ENCODE measurements at places on chromosomes 5 and 9. TPM values are rescaled to one million over a fixed set of nuclear protein-coding genes. Genes with fewer than 3 reads are reported as not detected.
A peak's percentile ranks its signal among the peaks of the same experiment; 100 is the strongest.

UCK1 gene
- total RNA-seq = 22.1 TPM

SPAG8 gene
- 0.68 TPM for total RNA-seq

BHMT2 gene
- total RNA-seq = not detected

DNA sequence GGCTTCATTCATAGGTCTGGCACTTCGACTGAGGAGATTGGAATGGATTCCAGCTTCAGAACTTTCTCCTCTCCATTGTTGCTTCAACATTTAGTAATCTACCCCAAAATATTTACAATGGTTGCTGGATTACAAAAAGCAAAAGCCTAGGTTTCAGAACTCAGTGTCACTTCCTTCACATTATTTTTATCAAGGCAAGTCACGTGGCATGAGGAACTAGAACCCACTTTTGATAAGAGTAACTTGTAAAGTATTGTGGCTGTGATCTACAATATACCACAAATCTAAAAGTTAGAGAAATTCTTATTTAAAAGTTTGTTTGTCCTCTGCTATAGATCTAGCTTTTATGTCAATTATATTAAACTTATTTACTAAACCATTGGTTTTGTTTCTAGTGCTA lies 39.7 kb upstream of the ANKDD1B start:
- no peak for DNase-seq
- peaks cover 30% of the 10 kb centered on the region for H3K36me3 ChIP-seq
- H3K27ac ChIP-seq = no peak overlapping the region
- no peaks in the 10 kb centered on the region for H3K27me3 ChIP-seq

DNA sequence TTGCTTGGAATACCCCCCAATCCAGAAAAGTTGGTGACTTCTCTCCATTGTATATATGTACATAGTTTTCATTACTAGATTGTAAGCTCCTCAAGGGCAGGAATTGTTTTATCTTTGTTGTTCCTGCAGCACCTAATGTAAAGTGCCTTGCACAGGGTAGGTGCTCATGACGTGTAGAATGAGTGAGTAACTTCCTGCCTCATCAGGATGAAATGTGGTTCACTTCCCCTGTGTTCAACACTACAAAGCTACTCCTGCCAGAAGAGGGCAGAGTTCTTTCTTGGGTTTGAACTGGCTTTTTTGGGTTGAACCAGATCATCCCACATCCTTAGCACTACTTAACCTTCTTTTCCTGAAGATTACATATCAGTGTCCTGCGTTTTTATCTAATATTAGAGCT lies 23.9 kb downstream of the GTF3C4 start:
- no peak for DNase-seq
- no peaks in the 10 kb centered on the region for H3K27me3 ChIP-seq
- H3K27ac ChIP-seq = no peak overlapping the region
- H3K4me3 ChIP-seq = no peak overlapping the region

- H3K4me3 ChIP-seq = peak overlapping the region; percentile 87
- H3K36me3 ChIP-seq = no peaks in the 10 kb centered on the region
- H3K27ac ChIP-seq = peak overlapping the region; percentile 50
- peaks cover 32% of the 10 kb centered on the region for H3K4me1 ChIP-seq
Measured at GRCh38 chr9:34457266-34458012, 931 bp downstream of the FAM219A start.

DNA sequence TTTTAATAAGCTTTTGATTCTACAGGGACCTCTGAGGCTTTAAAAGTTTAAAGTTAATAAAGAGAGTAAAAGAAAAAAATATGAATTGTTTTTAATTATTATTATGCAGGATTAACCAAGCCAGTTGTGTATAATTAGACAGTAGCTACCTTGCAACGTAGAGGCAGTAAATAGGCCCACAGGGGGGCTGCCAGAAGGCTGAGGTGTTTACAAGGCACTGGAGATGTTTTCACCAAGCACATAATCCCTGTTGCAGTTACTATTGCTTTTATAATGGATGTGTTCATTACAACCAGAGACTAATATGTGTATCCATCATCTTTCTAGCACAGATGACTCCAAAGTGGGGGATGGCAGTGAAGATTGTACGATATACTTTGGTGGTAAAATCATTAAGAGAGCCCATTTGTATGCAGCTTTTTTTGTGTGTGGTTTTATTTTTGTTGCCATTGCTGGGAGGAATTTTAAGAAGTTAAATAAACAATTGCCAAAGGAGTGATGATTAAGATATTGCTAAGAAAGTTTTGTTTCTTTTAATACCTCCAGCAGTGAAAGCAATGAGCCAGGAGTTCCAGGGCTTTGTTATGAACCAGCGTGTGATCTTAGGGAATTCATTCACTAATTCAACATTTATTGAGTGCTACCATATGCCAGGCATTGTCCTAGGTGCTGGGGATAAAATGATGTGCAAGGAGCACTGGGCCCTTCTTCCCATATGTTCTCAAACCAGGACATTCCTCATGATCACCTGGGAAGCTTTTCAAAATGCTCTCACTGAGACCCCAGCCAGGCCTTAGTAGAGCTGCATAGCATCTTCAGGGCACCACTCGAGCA lies 138.7 kb upstream of the EFNA5 start:
- H3K4me3 ChIP-seq = no peak overlapping the region
- peaks cover 1% of the 10 kb centered on the region for H3K4me1 ChIP-seq
- H3K36me3 ChIP-seq = no peaks in the 10 kb centered on the region
- no peak overlapping the region for H3K27ac ChIP-seq
- no peaks in the 10 kb centered on the region for H3K27me3 ChIP-seq
- no peak for DNase-seq

DNA sequence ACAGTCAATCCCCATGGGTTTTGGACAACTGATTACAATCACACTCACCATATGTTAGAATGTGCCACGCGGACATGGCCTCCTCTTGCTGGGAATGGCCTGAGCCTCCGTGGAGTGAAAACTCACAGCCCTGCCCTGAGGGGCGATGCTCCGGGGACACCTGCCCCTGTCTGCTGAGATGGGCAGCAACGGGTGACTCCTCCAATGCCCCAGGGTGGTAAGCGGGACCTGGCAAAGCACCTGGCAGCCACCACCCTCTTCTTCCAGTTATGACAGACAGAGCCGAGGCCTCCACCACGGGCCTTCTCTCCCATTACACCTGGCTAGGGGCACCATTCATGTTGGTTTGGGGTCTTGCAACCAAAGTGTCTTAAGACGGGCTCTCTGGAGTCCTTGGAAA lies 94.9 kb upstream of the COL5A1 start:
- H3K4me1 ChIP-seq = no peaks in the 10 kb centered on the region
- no peak overlapping the region for H3K27ac ChIP-seq
- no peak for DNase-seq
- no peak overlapping the region for H3K4me3 ChIP-seq
- peaks cover 11% of the 10 kb centered on the region for H3K27me3 ChIP-seq
- no peaks in the 10 kb centered on the region for H3K36me3 ChIP-seq
